ENCODE measurements at places on chromosomes 7 and 10.
A peak's percentile ranks its signal among the peaks of the same experiment; 100 is the strongest.

DNA sequence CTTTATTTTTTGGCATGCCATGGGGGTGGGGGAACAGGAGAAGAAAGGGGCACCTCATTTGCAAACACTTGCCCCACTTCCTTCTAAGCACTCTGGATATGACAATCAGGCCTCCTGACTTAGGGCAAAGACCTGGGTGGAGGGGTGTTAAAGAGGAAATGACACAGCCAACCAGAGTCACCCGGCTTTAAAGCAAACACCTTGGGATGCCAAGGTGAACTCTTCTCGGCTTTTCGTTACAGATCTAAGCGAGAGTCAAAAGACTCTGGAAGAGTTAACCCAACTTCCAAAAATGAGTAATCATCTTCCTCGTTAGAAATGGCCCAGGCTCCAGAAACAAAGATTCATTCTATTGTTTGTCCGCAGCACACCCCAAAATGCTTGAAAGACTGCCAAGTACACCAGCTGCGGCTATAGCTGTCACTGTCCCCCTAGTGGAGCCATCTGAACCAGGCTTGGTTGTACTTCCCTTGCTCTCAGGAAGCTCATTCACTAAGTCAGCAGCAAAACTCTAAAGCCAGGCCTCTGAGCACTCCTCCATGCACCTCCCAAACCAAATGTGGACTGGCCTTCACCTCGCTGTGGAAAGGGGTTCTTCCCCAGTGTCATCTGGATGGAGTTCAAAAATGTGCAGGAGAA, 24.8 kb downstream of the FAM53B start:
- DNase-seq = no peak

DNA sequence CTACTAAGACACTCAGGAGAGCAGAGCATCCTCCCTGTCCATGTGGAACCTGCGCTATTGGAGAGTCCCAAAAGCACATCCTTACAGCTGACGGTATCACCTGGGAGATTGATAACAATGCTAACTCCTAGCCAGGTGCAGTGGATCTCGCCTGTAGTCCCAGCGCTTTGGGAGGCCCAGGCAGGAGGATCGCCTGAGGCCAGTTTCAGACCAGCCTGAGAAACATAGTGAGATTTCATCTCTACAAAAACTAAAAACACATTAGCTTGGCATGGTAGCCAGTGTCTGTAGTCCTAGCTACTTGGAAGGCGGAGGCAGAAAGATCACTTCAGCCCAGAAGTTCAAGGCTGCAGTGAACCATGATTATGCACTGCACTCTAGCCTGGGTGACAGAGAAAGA, 174.9 kb downstream of the ARHGAP12 start:
- DNase-seq = no peak

- DNase-seq = no peak
Measured at GRCh38 chr10:102869258-102870198, at the start of gene AS3MT. AS3MT (plus strand) TSS chr10:102869470; CDS start chr10:102869593, 123 bp downstream.

GRCh38 chr10:91416339-91416855, 6.3 kb downstream of the HECTD2 start:
- DNase-seq = no peak

GRCh38 chr10:101830322-101831168, 12.3 kb upstream of the OGA start:
- DNase-seq = peak; percentile 45

- DNase-seq = no peak
Measured at GRCh38 chr7:157547611-157548010, 210.8 kb downstream of the DNAJB6 start.

DNA sequence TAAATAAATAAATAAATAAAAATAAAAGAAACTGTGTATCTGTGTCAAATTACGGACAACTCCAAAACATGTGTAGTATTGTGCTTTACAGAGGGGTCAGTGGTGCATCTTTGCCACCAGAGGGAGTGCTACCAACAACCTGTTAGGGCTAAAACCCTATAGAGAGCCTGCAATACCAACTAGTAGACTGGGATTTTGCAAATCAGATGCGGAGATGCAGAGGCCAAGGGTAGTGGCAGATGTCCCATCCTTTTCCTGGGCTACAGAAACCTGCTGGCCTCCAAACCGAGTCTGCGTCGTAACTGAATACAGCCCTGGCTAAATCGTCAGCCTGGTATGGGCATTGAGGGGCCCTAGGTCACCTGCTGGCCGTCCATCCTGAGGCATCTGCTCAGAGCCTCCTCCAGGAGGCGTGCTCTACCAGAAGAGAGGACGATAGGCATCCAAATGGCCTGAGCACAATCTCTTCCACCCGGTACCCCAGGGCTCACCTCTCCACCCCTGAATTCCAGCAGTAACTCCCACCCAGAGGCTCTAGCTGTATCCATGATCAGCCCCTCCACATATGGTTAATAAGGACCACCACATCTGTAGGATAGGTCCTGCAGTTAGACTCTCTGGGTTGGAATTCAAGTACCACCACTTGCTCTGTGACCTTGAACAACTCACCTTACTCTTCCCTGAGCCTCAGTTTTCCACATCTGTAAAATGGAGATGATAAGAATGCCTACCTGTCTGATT, 6.2 kb upstream of the RRP12 start:
- peak; percentile 41 for DNase-seq

GRCh38 chr10:133334503-133335245, 2.0 kb downstream of the CALY start:
- DNase-seq = no peak

DNA sequence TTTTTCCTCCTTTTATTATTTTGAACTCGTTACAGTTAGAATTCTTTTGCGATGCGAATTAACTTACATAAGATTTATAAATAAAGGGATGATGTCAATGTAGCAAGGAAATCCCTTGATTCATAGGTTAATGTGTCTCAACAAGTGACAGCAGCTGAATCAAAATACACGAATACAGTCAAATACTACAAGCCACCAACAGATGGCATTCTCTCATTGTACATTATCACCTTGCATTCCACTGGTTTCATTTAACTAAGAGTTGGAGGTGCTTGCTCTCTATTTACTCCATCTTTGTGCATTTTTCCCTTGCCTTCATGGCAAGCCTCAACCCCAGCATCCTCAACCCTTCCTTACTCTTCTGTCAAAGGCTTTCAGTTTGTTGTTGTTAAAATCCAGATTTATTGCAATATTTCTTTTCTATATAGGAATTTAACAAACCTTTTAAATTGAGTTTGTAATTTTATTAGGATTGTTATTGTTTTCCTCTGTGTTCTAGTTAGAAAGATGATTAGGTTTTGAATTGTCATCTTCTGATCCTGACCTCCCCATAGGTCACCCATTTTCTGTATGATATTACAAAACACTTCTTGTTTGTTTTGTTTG, 78.3 kb downstream of the SLC25A40 start:
- DNase-seq = peak; percentile 36

GRCh38 chr7:117982071-117983055, 109.1 kb upstream of the CTTNBP2 start:
- DNase-seq = no peak

GRCh38 chr7:8303904-8304528, 42.0 kb upstream of the ICA1 start:
- no peak for DNase-seq
